ENCODE measurements at places on chromosomes 2 and 18.

DNA sequence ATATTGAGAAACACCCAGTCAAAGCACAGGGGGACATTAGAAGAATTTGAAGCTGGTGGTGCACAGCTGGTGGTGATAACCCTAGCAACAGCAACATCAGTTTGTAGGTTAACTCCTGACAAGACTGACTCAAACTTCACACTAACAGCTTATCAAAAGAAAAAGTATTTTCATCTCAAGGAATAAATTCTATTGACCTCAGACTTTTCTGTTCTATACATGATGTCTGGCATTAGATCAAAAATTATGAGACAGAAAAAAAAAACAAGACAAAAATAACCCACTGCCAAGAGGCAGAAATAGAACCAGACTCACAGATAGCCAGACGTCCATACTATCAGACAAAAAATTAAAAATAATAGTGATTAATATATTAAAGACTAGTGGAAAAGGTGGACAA lies 126.1 kb downstream of the COL6A3 start:
- no peak for DNase-seq

GRCh38 chr2:138079976-138080375 lies 115.7 kb downstream of the HNMT start:
- no peak for DNase-seq

DNA sequence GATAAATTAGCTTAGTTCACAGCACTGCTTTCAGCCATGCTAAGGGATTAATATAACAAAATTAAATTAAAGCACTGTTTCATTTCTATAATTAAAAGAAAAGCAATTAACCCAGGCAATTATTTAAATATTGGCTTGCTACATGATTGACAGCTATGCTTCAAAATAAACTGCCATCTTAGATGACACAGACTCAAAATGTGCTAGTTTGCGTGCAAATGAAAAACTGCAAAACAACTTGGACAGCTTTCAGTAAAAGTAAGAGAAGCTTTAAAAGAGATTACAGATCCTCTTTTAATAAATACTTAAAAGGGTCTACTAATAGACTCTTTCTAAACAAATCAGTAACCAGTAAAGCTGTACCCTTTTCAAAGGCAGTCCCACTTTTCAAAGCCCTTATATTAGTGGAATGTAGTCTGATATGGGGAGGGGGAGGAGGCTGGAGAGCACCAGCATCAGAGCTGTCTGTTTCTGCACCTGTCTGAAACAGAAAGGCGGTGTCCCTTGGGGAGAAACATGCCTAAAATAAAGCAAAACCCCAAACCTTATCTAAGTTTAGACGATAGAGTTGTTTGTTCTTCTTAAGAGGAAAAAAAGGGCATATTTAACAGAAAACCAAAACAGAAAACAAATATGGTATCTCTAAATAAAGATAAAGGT lies 20.8 kb downstream of the EIF2AK3 start:
- DNase-seq, result no peak

GRCh38 chr2:203897544-203897943 lies 30.0 kb downstream of the CTLA4 start:
- DNase-seq, result no peak

- DNase-seq, result no peak
Observed at GRCh38 chr2:203898657-203899056, 31.1 kb downstream of the CTLA4 start.
